Effector memory CD4-positive, alpha-beta T cell (primary cell): ENCODE measurements at places on chromosomes 3 and 15.

DNA sequence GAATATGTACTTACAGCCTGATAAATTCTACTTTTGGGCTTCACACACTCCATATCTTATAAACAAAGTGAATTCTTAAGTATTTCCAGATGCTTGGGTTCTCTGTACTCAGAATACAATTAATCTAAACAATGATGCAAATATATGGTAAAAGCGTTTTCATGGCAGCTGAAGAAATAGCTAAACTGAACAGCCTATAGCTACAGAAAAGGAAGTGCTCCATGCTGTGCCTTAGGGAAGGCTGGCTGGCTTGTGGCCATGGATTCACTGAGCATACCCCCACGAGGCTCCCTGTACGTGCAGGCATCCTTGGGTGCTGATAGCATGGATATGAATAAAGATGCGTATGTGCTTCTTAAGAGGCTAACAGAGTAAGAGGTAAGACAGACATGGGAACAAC lies 264.0 kb downstream of the KLF13 start:
- H3K36me3 ChIP-seq, result no peaks in the 10 kb centered on the region
- H3K27me3 ChIP-seq, result no peaks in the 10 kb centered on the region
- no peaks in the 10 kb centered on the region for H3K4me1 ChIP-seq
- no peak overlapping the region for H3K27ac ChIP-seq

- H3K27ac ChIP-seq, result no peak overlapping the region
- H3K36me3 ChIP-seq, result no peaks in the 10 kb centered on the region
- H3K4me3 ChIP-seq, result no peak overlapping the region
- DNase-seq, result no peak
- H3K4me1 ChIP-seq, result no peaks in the 10 kb centered on the region
Observed at GRCh38 chr15:33699691-33700447, 268.4 kb upstream of the CHRM5 start.

GRCh38 chr3:23157331-23157730 lies 45.8 kb upstream of the UBE2E2 start:
- no peaks in the 10 kb centered on the region for H3K27me3 ChIP-seq
- no peaks in the 10 kb centered on the region for H3K36me3 ChIP-seq
- no peak overlapping the region for H3K27ac ChIP-seq
- no peak overlapping the region for H3K4me3 ChIP-seq

DNA sequence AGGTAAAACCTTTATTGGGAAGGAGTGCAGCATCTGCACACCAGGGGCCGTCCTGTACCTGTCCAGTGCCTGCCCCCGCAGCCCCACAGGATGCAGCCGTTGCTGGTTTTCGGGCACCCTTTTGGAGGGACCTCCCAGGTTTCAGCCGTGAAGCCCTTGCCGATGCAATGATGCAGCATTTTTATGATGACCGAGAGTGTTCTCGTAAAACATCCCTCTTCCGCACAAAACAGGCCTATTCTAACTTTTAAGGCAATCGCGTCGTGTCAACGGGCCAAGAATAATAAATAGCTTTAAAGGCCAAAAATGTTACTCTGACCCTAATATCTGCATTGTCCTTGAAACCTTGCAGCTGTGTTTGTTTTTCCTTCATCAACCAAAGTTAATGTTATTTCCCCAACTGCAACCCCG lies 126.1 kb downstream of the LRRK1 start:
- no peak overlapping the region for H3K27ac ChIP-seq
- H3K4me3 ChIP-seq, result no peak overlapping the region
- no peak for DNase-seq
- H3K36me3 ChIP-seq, result no peaks in the 10 kb centered on the region
- H3K4me1 ChIP-seq, result no peaks in the 10 kb centered on the region

GRCh38 chr3:59245859-59246501 lies 196.2 kb upstream of the CFAP20DC start:
- H3K4me3 ChIP-seq, result no peak overlapping the region
- H3K27me3 ChIP-seq, result no peaks in the 10 kb centered on the region
- H3K27ac ChIP-seq, result no peak overlapping the region
- H3K4me1 ChIP-seq, result no peaks in the 10 kb centered on the region
- no peak for DNase-seq
- no peaks in the 10 kb centered on the region for H3K36me3 ChIP-seq

- peaks cover 28% of the 10 kb centered on the region for H3K36me3 ChIP-seq
- H3K4me1 ChIP-seq, result peaks cover 27% of the 10 kb centered on the region
- H3K27ac ChIP-seq, result no peak overlapping the region
- DNase-seq, result no peak
- H3K4me3 ChIP-seq, result no peak overlapping the region
Observed at GRCh38 chr15:90271459-90272166, 6.1 kb downstream of the NGRN start.

DNA sequence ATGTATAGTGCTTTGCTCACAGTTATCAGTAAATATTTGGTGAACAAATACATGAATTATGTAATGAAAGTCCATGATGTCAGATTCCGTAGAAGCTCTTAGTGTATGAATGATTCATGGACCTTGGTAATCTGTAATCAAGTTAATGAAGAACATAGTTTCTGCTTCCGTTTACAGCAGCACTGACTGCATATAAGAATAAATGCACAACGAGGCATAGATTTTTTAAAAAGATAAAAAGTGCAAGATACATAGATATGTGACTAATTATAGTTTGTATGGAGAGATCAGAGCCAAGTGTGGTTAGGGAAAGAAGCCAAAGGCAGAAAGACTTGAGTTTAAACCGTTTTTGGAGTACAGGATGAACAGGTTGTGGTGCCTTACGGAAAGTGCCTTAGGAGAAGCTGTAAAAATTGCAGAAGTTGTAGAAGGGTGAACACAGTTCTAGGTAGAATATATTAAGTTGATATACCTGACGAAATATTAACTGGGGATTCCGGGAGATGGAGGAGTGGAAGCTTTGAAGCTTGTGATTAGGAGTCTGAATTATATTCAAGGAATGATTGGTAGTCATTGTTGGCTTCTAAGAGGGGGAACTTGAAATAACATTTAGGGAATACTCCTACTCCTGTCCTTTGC lies 293.1 kb downstream of the NLGN1 start:
- H3K4me3 ChIP-seq, result no peak overlapping the region
- DNase-seq, result no peak
- H3K27me3 ChIP-seq, result no peaks in the 10 kb centered on the region
- no peak overlapping the region for H3K27ac ChIP-seq

DNA sequence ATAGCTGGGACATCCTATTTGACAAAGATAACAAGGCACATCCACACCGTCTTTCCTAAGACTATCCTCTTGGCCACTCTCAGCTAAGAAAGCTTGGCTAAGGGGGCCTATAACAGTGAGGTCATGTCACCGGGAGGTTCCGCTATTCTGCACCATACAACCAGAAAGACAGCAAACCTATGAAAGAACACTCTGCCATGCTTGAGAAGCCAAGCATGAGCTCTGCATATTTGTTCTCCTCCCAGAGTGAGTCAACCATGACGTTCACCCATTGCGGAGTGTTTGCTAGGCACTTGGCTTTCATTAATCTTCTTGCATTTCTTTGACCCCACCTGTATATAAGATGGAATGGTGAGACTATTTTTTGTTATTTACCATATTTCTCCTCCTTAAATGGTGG lies 141.2 kb downstream of the GMNC start:
- H3K27me3 ChIP-seq, result no peaks in the 10 kb centered on the region
- no peak overlapping the region for H3K4me3 ChIP-seq
- no peak overlapping the region for H3K27ac ChIP-seq
